Pulmonary artery endothelial cell (primary cell): ENCODE measurements at places on chromosomes 6 and 20. TPM values are rescaled to one million over a fixed set of nuclear protein-coding genes. Genes with fewer than 3 reads are reported as not detected.

OPRM1 gene
- not detected in 2 replicates for total RNA-seq

TMEM200A gene
- under 0.01 TPM in 1 of 2 replicates, not detected in the other for total RNA-seq

RPS6KA2 gene
- total RNA-seq = 120 and 124 TPM in 2 replicates

ADGRF1 gene
- total RNA-seq = not detected in 2 replicates

ALDH8A1 gene
- 0.46 and 1.1 TPM in 2 replicates for total RNA-seq

SLC35F1 gene
- not detected in 2 replicates for total RNA-seq

PRPH2 gene
- 0.13 and 0.21 TPM in 2 replicates for total RNA-seq

DUSP15 gene
- total RNA-seq = not detected in 2 replicates

PRRT1 gene
- 0.07 TPM in 1 of 2 replicates, not detected in the other for total RNA-seq

DDO gene
- 0.53 and 2.7 TPM in 2 replicates for total RNA-seq

SSR1 gene
- total RNA-seq = 129 and 160 TPM in 2 replicates

CALHM6 gene
- 0.32 and 0.40 TPM in 2 replicates for total RNA-seq

HBS1L gene
- 163 and 166 TPM in 2 replicates for total RNA-seq

LY6G6D gene
- not detected in 2 replicates for total RNA-seq

LHFPL5 gene
- total RNA-seq = not detected in 2 replicates

NT5E gene
- total RNA-seq = 187 and 223 TPM in 2 replicates

RHAG gene
- not detected in 2 replicates for total RNA-seq

DDX43 gene
- total RNA-seq = 0.14 and 0.33 TPM in 2 replicates

PSMB9 gene
- total RNA-seq = 28.0 and 53.5 TPM in 2 replicates

ANKEF1 gene
- 2.8 and 3.5 TPM in 2 replicates for total RNA-seq

TSPYL4 gene
- 11.1 and 14.4 TPM in 2 replicates for total RNA-seq

STXBP5 gene
- 19.1 and 32.6 TPM in 2 replicates for total RNA-seq

ZSCAN12 gene
- 3.6 and 6.8 TPM in 2 replicates for total RNA-seq

BACH2 gene
- total RNA-seq = 0.26 and 0.39 TPM in 2 replicates

RIPPLY2 gene
- total RNA-seq = under 0.01 TPM in 1 of 2 replicates, not detected in the other
